ENCODE measurements at places on chromosomes 16 and 17. TPM values are rescaled to one million over a fixed set of nuclear protein-coding genes. Genes with fewer than 3 reads are reported as not detected.

Gene GAST
- total RNA-seq: not detected

Gene CDH11
- total RNA-seq: 139 TPM

- peak; percentile 55 for DNase-seq
Measured at GRCh38 chr16:21600031-21600773, 825 bp downstream of the METTL9 start.

- no peak for DNase-seq
Measured at GRCh38 chr17:81380131-81380530, 15.1 kb upstream of the BAHCC1 start.

DNA sequence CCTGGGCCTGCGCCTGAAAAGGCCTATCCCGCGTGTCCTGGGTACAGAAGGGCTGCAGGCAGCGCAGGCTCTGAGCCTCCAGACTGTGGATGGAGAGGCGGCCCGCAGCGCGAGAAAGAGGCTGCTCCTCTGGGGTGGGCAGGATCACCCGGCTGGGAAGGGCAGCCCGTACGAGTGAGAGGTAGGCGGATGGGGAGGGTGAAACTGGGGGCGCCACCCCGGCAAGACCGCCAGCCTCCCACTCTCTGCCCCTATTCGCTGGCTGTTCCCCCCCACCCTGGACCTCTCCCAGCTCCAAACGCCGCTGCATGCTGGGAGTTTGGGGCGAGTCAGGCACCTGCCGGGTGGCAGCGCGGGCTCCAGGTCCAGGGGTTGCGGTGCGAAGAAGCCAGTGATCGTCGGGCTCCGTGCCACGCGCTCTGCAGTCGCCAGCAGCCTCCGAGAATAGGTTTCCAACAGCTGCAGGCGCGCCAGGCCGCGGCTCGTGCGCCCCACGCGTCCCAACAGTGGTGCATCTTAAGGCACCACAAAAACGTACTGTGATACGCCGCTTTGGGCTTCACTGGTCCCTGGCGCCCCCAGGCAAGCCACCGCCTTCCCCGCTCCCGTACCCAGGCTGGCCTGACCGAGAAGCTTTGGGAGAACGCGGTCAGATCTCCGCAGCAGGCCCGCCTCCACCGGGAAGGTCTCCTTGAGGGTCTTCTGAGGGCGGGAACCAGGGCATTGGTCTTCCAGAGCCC is 1.1 kb downstream of the NOXO1 start:
- DNase-seq: no peak

All from M059J (cell line).